ENCODE measurements at places on chromosomes 11 and 22.

GRCh38 chr22:32052936-32053791 lies 10.1 kb downstream of the SLC5A1 start:
- DNase-seq: no peak

DNA sequence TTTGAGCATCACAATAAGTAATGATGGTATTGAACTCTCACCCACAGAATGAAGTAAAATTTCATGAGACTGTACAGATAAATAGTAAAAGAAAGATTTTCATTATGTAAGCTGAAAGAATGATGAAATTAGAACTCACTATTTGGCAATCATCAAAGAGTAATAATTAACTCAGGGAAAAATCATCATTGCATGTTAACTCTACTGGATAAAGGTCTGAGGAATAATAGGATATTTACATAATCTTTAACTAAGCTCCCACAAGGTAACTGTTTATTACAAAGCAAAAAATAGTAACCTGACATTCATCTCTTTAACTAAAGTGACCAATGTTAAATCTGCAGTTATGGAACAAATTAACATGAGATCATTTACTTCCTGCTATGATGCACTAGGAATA lies 739.9 kb downstream of the FAM181B start:
- no peak for DNase-seq

GRCh38 chr11:119688356-119688755 lies 40.6 kb downstream of the NECTIN1 start:
- no peak for DNase-seq

DNA sequence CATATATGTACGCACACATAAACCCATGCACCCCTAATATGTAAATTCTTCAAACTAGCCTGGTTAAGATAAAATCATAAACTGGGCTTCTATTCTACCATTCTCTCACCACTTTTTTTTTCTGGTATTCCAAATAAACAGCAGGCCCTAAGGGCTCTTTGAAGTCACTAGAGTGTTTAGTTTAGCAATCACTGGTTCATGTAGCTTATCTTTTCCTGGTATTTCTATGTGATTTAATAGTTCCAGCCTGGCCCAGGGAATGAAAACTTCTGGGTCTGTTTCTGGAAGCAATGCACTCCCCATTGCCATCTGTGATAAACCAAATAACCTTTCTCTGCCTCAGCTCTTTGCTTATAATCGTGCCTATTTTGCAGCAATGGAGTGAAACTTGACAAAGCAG lies 10.7 kb upstream of the MPPED2 start:
- DNase-seq: no peak

DNA sequence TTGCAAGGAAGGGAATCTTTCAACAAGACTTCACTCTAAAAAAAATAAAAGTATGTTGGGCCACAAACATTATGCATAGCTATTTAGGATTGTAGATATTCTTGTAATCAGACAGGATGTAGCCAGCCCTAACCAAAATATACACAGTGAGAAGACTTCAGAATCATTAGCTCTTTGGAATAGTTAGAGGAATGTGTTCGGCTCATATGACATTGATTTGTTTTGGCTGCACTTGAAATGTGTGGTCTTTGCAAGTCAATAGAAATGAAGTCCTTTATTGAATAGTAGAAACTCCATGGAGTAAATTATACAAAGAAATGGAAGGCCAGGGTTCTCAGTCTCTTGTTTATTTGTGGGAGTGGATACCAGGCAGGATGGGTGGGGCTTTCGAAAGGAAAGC lies 692.1 kb downstream of the NTM start:
- no peak for DNase-seq

DNA sequence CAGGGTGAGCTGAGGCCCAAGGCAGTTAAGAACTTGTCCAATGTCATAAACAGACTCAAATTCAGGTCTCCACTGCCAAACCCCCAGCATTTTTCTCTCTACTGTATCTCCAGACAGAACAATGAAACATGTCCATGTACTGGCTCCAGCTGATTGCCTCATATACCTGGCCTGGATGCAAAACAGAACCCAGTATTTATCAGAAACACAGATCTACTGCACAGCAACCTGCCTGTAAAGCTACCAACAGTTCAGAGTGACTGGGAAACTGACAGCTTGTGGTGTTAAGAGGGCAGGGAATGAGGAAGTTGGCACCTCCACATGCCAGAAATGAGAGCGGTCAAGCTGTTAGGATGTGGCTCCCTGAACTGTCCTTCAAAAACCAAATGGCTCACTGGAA lies 41.6 kb downstream of the C11orf71 start:
- no peak for DNase-seq

DNA sequence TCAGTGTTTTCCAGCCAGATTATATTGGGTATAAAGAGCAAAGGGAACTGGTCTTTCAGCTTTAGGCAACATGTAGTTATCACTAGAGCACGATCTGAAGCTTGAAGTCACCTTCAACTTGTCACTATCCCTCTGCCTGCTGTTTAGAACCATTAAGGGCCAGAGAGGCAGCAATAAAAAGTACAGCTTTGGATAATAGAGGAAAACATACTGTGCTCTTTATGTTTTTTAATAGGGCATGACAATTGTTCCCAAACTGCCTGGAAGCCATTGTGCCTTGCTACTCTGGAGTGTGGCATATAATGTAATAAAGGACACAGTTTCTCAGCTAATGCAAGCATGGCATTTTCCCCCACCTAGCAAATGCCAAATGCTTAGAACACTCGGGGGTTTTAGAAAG lies 1912.0 kb upstream of the RAG2 start:
- no peak for DNase-seq
